ENCODE measurements at places on chromosomes 4 and X.

DNA sequence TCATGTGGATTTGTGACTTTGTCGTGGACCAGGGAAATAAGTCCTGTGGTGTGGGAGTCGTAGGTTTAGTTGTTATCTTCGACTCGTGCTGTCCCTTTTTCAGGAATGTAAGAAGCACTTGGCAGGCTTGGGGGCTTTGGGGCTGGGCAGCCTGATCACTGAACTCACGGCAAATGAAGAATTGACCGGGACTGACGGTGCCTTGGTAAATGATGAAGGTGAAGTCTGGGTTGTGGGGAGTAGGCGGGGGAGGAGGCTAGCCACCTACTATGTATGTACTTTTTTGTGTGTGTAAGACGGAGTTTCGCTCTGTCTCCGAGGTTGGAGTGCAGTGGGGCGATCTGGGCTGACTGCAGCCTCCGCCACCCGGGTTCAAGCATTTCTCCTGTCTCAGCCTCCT lies 1.2 kb downstream of the TAF1 start:
- DNase-seq: no peak

- DNase-seq: no peak
Observed at GRCh38 chrX:3780564-3780963, 67.1 kb upstream of the PRKX start.

DNA sequence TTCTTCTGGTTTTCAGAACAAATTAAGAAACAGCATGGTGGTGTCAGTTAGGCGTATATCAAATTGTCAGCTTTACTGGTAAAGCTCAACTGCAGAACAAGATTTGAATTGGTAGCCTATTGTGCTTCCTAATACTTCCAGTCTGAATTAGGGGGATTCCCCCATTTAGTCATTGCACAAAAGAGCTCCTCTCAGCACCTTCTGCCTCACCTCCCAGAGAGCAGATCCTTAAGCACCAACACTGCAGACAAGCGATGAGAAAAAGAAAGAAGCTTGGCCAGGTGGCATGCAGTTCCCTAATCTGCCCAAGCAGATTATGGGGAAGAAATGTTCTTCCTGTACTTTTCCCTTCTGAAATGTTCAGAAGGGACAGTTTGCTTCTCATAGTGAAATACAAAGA lies 9.2 kb downstream of the MAP9 start:
- DNase-seq: no peak

DNA sequence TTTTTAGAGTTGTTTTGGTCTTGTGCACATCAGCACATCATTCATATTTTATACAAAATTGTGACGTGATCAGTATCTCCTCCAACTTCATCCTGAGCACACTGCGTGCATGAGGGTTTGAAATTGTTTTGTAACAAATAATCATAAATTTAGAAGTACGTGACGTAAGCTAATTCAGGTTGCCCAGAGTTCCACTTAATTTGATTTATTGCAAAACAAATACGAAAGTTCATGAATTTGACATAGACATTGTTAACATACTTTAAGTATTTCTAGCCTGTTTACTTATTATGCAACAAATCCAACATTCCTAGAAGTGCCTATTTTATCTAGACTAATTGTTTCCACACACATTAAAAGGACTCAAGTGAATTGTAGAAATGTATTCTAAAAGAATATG lies 48.3 kb downstream of the MAP7D3 start:
- DNase-seq: no peak

- no peak for DNase-seq
Observed at GRCh38 chr4:22607382-22607781, 85.4 kb upstream of the GBA3 start.

GRCh38 chrX:40147126-40147952 lies 49.6 kb upstream of the BCOR start:
- no peak for DNase-seq

DNA sequence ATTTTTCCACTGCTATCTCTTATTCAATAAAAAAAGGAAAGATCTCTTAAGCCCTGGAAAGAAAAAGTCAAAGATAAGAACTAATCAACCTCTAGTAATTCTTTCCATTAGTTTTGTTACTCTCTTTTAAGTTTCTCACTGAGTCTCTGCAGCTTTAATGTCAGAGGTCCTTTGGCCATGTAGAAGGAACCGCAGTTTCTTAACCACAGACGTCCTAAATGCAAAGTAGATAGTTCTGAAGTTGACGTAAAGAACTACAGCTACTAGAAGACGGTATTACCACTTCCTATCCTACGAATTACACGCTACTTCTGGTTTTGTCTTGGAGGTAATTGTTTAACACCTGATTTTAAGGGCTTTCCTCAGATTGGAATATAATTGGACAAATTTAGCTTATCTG lies 325.9 kb downstream of the ANKRD50 start:
- DNase-seq: no peak

DNA sequence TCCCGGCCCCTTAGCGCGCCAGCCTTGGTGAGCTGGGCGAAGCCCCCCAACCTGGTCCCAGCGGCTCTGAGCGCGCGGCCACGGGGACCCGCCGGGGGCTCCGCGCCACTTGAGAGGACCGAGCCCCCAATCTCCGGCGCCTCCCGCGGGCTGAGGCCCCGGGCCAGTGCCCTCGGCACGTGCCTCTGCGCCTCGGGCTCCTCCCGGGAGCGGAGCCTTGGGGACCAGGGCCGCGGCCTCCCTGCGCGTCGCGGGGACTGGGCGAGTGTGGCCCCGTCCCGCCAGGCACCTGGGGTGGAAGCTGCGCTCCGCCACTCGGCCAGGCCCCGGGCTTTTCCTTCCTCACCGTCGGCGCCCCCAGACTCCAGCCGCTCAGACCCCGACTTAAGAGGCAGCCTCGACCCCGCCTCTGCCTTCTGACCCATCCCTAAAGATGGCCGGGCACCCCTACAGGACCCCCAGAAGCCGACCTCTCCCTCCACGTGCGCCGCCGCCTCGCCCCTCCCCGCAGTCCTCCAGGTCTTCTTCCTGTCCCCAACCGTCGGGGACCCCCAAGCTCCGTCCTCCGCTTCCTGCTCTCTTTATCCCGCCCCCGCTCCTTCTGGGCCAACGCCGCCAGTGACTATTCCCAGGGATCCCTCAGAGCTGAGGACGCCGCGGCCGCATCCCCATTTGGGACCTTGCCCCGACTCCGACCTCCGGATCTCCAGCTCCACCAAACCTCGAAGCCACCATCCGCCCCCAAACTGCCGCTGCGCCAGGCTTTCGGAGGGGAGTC lies 752 bp downstream of the ERAS start:
- DNase-seq: no peak

DNA sequence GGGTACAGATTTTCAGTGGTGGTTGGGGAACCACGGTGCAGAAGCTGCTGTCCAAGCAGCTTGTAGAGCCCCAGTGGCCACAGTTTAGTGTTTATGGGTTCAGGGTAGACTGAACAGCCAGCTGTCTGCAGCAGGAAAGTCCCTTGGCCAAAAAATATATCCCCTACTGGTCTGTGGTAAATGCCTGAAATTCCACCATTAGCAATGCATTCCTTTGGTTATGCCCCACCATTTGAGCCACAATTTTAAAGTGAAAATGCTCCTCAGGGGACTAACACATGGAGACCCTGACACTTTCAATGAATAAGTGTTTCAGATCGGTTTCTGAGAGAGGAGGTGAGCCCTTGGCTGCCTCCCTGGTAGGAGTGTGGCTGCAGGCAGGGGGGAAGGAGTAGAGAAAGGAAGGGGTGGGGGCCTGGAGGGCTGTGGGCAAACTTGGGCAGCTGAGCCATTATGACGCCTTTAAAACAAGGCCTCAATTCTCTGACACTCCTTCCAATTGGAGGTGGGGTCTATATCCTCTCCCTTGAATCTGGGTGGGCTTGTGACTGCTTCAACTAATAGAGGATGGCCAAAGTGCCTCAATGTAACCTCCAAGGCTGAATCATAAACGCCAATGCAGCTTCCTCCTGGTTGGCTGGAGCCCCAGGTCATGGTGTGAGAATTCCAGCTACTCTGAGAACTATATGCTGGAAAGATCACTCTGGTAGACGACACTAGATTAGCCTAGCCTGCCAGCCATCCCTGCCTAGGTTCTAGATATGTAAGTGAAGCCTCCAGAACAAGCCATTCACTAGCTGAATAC lies 75.8 kb upstream of the ATP6AP2 start:
- DNase-seq: no peak

DNA sequence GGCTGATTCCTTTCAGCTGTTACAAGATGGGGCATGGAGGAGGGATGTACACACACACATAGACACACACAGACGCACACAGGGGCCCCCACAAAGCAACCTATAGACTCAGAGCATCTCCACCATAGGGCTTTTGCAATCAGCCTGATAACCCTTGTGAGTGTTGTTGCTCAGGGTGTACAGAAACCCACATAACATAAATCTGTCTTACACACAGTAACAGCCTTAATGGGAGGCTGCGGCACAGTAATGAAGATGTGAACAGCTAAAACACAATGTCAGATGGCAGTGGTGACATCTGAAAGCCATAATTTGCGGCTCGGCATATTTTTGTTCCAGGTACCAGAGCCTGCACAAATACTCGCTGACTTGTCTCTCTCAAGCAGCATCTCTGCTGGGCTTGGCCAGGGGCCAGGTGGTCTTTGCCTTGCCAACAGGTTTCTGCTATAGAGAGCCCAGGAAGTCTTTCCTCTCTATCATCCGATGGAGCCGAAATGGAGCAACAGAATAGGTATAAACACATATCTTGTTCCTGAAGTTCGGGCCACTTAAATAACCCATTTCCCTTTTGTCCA lies 357.2 kb upstream of the GATB start:
- no peak for DNase-seq

- DNase-seq: no peak
Observed at GRCh38 chrX:22634751-22635150, 362.0 kb downstream of the CBLL2 start.

- DNase-seq: no peak
Observed at GRCh38 chr4:173420324-173420752, 21.4 kb upstream of the SCRG1 start.

DNA sequence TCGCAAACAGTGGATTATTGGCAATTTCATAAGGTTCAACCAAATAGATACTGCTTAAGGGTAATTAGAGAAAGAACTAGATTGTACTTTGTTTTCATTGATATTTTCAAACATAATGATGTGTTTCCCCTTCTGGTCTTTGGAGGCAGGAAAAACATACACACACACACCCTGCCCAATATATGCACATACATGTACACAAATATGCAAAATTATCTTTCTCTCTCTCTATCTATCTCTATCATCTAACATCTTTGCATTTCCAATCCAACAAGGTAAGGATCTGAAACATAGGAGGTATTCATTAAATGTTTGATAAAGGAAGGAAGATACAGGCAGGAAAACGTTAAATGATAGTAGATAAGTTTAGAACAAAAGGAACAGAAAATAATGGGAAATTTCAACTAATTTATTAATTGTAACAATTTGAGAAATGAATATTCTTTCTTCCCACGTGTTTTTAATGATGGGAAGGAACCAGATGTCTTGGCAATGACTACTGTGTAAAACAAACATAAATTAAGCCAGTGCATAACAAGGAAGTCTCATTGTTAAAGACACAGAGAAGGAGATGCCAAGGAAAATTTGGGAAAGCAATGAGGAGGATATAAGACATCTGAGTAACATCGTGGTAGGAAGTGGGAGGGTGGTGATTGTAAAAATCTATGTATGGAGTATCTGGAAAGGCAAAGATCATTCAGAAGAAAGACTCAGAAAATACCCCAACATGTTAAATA lies 532.1 kb downstream of the GBA3 start:
- DNase-seq: no peak

GRCh38 chrX:136121788-136122187 lies 25.5 kb upstream of the FHL1 start:
- DNase-seq: no peak

DNA sequence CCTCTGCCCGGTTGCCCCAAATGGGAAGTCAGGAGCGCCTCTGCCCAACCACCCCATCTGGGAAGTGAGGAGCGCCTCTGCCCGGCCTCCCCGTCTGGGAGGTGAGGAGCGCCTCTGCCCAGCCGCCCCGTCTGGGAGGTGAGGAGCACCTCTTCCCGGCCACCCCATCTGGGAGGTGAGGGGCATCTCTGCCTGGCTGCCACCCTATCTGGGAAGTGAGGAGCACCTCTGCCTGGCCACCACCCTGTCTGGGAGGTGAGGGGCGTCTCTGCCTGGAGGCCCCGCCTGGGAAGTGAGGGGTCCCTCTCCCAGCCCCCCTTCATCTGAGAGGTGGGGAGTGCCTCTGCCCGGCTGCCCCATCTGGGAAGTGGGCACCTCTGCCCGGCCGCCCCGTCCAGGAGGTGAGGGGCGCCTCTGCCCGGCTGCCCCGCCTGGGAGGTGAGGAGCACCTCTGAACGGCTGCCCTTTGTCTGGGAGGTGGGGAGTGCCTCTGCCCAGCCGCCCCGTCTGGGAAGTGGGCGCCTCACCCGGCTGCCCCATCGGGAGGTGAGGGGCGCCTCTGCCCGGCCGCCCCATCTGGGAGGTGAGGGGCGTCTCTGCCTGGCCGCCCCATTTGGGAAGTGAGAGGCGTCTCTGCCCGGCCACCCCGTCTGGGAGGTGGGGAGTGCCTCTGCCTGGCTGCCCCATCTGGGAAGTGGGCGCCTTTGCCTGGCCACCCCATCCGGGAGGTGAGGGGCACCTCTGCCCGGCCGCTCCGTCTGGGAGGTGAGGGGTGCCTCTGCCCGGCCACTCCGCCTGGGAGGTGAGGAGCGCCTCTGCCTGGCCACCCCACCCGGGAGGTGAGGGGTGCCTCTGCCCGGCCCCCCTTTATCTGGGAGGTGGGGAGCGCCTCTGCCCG lies 10.6 kb downstream of the PABPC1L2A start:
- no peak for DNase-seq

GRCh38 chr4:150244600-150244999 lies 166.4 kb downstream of the DCLK2 start:
- no peak for DNase-seq

DNA sequence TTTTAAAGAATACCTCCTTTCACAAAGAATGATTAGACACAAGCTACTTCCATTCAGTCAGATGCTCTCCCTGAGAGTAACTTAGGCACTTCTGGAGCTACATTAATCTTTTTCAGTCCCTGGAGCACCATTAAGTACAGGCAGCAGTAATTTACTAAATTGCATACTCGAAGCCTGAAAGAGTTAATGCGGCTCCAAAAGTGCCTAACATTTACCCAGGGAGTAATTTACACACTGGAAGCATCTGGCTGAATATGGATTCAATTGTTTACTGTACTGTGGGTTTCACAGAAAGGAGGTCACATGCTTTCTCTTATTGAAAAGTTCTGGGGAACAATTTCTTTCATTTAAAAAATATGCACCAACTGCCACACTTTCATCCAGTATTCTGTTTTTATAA lies 260.8 kb upstream of the TENM3 start:
- DNase-seq: no peak

GRCh38 chrX:120235284-120235683 lies 15.3 kb upstream of the ZBTB33 start:
- no peak for DNase-seq

- DNase-seq: no peak
Observed at GRCh38 chrX:22538580-22538979, 265.9 kb downstream of the CBLL2 start.

- DNase-seq: no peak
Observed at GRCh38 chr4:32087211-32087610, 1367.0 kb downstream of the PCDH7 start.

DNA sequence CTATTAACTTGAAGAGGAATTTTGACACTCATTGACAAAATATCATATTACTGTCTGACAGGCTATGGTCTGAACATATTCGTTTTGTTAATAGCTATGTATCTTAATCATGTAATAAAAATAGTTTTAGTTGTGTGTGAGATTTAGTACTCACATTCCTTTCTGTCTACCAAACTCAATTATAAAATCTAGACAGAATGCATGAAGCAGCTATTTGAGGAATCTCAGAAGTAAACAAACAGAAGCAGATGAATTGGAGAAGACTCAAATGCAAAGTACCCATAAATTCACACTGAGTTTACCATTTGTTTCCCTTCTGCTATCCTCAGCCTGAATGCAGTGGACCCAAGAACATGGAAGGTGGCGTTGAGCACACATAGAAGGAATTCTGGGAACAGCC lies 841.6 kb upstream of the AADAT start:
- no peak for DNase-seq
